ENCODE measurements at places on chromosomes 4 and X.

GRCh38 chrX:107673933-107674479 lies 45.7 kb downstream of the PRPS1 start:
- DNase-seq: peak; percentile 10

DNA sequence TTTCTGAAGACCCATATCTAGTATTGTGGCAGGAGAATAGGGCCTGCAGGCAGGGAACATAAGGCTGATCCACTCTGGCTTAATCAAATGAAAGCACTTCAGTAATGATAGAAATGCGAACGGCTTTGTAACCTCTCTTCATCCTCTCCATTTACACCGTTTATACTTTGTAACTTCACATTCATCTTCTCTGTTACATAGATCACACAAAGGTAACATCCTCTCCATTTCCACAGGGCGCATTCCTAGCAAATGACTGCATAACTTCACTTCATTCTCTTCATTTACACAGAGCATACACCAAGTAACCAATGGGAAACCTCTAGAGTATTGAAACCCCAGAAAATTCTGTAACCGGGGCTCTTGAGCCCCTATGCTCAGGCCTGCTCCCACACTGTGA lies 65.5 kb upstream of the SLC34A2 start:
- DNase-seq: peak; percentile 15

GRCh38 chr4:105560421-105560848 lies 8.0 kb downstream of the ARHGEF38 start:
- peak; percentile 1 for DNase-seq

DNA sequence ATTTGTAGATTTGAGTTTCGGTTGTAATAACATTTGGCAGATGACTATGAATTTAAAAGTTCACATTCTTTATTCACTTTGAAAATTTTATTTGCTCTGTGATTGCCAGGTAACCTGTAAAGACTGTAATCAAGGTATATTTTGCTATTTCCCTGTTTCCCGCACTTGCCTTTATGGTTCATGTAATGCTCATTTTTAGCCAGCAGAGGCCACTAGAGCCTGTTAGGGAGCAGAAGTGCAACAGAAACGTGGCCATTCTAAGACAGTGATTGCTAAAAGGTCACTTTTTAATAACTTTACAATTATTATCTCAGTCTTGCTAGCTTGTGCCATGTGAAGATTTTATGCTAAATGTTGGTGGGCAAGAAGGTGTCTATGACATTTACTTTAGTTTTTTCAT lies 12.4 kb downstream of the YIPF6 start:
- no peak for DNase-seq

DNA sequence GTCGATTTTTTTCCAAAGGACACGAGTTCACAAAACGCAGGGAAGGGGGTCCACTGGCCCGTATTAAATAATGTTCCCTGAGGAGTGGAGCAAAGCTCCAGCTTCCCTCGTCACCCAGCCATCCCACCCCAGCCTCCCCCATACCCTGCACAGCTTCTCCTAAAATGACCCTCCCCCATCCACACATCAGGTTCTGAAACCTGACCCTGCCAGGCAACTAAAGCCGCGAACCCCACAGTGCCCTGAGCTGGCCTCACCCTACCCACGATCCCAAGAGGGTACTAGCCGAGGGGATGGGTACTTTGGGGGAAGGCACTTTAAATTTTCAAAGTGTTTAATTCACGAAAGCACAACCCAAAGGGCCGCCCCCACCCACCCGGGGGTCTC lies 634 bp downstream of the APOO start:
- DNase-seq: no peak

GRCh38 chr4:28918871-28919270 lies 1801.3 kb upstream of the PCDH7 start:
- DNase-seq: no peak

GRCh38 chr4:121127100-121127499 lies 37.0 kb downstream of the TNIP3 start:
- DNase-seq: no peak

- DNase-seq: no peak
Measured at GRCh38 chr4:1495416-1496115, 89.3 kb upstream of the NKX1-1 start.

DNA sequence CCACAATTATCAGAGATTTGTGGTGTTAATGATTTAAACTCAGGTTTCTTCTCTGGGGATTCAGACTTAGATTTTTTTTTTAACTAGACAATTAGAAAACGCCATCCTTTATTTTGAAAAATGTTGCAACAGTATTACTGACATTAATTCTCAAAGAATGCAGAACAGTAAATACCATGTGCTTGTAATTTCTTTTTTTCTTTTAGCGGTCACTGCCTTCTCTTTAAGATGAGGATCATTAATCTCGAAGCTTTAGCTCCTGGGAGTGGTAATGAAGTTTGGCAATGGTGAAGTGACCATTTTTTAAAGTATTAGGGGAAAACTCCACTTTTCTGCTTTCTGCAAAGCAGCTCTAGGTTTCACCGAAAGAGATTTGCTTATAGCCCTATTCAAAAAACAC lies 164.0 kb upstream of the MBNL3 start:
- DNase-seq: no peak

DNA sequence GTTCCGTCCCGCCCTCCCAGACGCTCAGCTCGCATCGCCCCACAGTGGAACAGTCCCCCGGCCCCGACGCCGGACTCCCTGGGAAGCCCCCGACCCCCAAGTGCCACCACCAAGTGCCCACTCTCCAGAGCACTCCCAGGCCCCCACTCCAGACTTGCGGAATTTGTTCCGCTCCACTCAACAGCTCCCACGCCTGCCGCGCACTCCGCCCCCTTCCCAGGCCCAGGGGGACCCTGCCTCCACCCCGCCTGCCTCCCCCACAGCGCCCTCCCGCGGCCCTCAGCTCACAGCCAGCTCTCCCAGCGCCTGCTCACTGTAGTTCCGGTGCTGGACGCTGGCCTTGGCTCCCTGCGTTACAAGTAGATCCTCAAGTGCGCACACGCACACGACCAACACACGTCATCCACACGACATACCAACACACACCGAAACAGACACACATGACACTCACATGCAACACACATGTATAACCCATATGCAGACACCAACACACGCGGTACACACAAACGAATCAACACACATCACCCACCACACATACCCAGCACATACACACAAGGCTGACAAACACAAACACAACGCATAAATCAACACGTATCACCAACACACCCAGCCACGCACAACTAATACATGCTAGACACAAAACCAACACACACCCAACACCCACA lies 8.0 kb downstream of the MSX1 start:
- no peak for DNase-seq

DNA sequence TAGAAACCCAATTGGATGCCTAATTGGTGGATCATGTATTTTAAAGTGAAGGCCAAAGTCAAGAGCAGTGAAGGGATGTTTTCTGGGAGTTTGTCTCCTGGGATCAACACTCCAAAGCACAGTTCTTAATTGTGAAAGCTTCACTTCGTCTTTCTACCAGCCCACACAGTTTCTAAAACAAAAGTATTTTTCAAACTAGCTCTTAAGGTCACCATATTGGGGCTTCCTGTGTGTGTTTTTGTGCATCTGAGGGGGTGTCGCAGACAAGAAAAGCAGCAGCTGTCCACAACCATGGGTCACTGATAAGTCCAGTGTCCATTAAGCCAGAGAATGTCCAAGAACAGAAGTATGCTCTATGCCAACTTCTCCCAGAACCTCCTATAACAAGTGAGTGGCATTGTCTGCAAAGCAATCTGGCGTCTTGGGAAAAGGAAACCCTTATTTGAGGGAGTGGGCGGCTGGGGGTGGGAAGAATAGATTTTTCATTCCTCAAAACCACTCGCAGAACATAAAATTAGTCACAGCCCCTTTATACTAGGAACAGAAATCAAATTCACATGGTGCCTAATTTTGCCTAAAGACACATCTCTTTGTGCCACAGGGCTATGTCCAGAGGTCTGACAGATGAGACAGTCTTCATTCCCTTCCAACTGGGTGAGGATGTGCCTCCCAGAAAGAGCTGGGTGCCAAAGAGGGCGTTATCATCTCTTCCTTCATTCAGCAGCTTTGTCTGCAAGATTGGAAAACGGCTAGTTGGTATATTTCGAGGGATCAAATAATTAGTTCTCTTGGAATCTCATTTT lies 610.4 kb downstream of the BCOR start:
- DNase-seq: no peak

- DNase-seq: no peak
Measured at GRCh38 chrX:153627675-153628111, 19.3 kb upstream of the DUSP9 start.

DNA sequence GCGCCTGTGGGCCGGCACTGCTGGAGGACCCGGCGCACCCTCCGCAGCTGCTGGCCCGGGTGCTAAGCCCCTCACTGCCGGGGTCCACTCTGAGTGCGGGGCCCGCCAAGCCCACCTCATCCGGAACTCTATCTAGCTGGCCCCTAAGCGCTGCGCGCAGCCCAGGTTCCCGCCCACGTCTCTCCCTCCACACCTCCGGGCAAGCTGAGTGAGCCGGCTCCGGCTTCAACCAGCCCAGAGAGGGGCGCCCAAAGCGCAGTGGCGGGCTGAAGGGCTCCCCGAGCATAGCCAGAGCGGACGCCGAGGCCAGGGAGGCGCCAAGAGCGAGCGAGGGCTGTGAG lies 75.2 kb downstream of the QDPR start:
- no peak for DNase-seq

GRCh38 chrX:108122748-108123147 lies 31.2 kb downstream of the ATG4A start:
- peak; percentile 72 for DNase-seq

DNA sequence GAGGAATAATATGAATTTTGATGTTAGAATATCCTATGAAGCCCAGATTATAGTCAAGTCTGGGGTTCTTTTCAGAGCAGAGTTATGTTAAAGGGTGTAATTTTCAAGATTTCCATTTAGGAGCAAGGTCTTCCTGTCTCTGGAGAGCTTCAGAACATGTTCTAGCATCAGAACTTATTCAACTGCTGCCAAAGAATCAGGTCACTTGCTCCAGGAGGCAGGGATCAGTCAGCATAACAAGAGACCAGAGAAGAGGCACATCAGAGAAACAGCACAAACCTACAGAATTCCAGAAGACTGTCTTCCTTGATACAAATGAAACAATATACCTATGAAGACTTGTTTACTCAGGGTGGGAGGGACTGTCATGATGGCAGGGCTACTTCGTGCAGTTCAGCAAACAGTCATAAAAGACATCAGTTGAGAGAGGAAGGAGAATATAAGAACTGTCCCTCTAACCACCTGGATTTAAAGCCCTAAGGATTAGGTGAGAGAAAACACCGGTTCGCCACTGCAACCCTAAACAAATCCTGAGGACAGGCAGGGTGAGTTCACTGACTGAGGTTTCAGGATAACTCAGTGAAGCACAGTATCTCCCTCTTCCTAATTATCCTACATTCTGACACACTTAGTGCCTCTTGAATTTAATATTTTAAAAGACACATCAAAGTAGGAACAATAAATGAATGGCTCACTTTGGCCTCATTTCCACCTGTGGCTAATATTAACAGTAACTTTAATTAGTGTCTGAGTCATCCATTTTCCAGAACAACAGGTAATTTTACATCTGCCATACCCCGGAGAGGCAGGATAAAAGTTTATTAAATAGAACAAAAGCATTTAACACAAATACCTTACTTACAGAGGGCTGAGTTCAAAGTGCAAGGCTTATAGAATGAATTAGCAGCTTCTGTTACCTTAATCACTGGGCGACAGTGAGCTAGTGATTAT lies 93.0 kb downstream of the HDAC8 start:
- no peak for DNase-seq

GRCh38 chrX:10929747-10930146 lies 181.4 kb upstream of the HCCS start:
- no peak for DNase-seq

GRCh38 chrX:54529151-54529550 lies 868 bp upstream of the GNL3L start:
- no peak for DNase-seq

GRCh38 chr4:8110071-8110986 lies 48.3 kb downstream of the ABLIM2 start:
- DNase-seq: peak; percentile 12

DNA sequence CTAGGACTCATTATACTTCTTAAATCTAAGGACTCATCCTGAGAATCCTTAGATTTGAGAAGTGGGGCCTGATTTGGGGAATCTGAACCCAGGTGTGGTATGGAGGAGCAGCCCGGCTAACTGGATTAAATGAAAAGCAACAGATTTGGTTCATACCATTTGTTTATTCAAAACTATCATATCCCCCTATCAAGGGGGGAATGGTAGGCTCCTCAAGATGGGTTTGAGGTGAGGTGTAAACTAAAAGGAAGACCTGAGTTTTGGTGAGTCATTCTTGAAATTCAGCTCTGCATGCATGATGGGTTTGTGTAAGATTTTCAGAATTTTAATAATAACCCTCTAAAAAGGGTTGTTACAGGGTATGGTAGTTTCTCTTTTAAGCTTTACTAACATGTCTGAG lies 53.4 kb downstream of the CASP6 start:
- DNase-seq: no peak

DNA sequence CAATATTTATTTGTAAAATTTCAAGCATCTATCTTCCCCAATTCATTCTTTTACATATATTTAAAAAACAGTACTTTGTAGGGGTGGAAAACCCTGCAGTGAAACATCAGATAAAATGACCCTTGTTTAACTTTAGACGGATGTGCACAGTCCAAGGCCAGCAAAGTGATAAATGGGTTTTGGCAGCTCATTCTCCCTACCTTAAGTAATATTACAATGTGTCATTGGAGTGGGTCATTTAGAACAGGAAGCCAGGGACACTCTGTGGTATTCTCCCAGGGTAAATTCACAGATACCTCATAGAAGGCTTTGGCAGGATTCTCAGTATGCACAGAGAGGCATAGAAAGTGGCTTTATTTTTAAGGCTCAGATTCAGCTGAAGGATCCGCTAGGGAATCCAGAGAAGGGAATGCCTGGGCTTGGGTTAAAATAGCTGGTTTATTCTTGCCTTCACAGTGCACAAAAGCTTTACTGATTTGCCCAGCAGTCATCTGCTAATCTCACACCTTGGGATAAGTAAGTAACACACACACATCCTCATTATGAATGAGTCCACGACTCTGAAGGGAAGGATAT lies 206.7 kb downstream of the RASL11B start:
- peak; percentile 83 for DNase-seq

DNA sequence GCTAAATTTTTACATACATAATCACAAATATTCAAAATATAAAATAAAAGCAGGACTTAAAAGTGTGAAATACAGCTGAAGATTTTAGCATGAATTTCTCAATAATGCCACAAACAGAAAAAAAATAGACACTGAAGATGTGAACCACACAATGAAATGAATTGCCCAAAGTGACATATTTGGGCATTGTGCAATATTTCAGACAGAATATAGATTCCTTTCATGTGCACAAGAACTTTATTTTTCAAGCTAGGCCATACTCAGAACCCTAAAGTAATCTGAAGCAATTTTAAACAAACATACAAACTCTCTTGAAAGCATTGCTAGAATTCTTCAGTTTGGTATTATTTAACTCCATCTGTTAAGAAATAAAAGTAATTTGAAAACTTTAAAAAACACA lies 764.1 kb downstream of the STIM2 start:
- no peak for DNase-seq

DNA sequence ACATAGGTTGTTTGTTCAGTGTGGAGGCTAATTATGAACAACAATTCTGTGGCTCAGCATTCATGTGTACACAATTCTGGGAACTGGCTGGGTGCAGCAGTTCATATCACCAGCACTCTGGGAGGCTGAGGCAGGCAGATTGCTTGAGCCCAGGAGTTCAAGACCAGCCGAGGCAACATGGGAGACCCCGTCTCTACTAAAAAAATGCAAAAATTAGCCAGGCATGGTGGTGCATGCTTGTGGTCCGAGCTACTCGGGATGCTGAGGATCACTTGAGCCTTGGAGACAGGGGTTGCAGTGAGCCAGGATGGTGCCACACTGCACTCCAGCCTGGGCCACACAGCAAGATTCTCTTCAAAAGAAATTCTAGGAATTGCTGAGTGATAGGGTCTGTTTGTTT lies 4.5 kb upstream of the PPP2R2C start:
- DNase-seq: no peak
